ENCODE measurements at places on chromosomes 2 and 18.

DNA sequence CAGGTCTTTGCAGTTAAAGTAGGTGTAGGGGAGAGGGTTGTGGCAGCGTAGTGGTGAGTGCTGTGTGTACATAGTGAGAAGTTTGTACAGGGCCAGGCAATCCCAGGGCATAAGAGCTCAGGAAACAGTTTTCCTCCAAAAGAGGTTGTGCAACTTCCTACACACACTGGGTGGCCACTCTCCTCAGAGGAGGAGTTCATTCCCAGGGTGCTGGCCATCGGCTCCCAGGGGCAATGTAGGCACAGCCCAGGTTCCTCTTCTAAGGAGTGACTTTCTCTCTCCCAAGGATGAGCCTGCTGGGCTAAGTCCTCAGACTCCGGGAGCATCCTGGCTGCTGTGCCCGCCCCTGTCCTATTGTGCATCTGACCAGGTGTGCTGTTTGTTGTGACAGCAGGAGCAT, 3.0 kb downstream of the ACOXL start:
- no peak for DNase-seq

DNA sequence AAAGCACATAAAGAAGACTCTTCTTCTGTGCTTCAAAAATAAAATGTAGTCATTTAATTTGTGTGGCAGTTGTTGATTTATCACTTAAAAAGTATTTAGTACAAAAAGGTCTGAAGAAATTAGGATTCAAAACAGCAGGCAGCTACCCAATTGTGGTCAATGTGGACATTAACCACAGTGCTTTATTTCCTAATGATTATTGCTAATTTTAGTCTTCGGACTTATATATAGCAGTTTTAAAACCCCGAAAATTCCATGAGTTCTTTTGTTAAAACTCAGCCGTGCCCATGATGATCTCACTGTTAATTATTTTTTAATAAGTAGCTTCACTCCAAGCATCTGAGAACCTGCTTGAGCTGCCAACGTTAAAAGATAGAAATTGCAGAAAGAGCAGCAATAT, 594.3 kb downstream of the STK39 start:
- DNase-seq: no peak

- no peak for DNase-seq
Measured at GRCh38 chr2:11703700-11704099, 33.7 kb upstream of the NTSR2 start.

DNA sequence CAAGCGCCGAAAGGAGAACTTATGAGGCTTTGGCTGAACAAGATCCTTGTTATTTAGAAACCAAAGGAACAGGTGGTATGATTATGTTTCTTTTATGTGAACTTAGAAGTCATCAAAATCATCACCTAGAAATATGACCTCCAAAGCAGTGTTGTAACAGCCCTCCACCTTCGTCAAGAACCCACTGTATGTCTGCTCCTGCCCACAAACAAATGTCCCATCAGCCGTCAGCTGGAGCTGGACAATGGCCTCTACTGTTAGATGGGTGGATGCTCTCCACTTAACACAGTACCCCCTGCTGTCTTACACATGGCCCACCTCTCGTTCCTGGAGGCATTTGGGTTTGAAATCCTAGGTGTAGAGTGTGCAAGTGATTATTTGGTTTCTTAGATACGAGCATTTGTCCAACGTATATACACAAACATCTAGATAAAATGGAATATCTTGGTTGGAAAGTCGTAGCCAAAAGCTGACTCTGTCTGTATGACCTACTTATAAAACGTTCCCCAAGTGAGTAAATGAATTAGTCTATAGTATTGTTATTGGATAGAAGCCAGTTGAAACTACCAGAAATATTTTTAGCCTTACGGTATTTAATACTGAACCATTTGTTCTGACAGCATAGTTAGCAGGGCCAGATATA, 113.0 kb downstream of the CRIM1 start:
- no peak for DNase-seq

GRCh38 chr2:28314968-28315367, 77.7 kb upstream of the FOSL2 start:
- DNase-seq: no peak

DNA sequence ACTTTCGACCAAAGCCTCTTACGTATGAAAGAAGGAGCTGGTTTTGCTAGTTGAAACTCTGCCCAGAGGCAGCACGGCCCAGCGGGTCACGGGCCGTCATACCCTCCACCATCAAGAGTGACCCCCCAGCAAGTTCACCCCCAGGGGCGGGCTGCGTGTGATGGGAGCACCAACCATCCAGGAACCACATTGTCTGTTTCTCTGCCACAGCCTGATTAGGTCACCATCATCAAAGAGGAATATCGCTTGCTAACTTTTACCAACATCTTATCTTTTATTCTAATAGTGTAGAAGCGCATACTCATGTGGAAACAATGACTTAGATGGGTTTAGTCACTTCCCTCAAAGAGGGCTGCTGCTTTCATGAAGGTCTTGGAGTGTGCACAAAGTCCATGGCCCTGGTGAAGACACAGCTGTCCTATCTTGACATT, 116.6 kb upstream of the SMIM21 start:
- DNase-seq: no peak

DNA sequence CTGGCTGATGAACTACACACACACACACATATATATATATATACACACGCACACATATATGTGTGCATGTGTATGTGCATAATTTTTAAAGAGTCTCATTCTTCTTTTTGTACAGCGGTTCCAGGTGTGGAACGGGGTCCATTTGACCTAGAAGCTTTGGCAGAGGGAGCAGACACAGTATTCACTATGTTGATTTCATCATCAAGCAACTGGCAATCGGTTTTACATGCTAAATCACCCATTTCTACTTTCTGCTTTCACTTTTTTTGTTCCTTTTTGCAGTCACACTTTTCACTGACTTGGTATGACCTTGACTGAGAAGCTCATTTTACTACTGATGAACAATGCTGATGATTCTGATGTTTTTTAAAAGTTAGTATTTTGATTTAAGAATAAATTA, 63.0 kb upstream of the PGAP1 start:
- no peak for DNase-seq

DNA sequence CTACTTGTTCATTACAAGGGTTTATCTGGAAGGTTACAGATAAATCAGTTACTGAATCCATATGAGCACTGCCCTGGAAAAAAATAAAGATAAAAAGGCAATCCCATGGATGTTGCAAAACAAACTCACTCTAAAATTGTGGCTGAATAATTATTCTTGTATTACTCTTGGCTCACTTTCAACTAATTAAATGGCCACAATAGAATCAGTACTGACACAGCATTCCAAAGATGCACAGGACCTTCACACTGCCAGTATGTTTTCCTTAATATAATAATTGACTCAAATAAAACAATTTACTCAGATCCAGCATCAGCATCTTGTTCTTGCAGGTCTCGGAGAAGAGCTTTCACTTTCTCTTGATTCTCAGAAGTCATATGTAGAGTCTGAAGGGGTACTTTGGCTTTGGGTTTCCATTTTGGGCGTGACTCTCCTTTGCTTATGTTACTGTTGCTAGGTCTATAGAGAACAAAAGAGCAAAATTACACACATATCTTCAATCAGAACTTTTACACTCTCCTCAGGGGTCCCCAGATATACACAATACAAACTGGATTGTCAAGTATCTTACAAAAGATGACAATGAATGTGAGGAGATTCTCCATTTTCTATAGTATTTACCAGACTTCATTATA, 12.6 kb downstream of the DHX57 start:
- DNase-seq: no peak

GRCh38 chr18:42781298-42781815, 334.1 kb downstream of the RIT2 start:
- DNase-seq: no peak

DNA sequence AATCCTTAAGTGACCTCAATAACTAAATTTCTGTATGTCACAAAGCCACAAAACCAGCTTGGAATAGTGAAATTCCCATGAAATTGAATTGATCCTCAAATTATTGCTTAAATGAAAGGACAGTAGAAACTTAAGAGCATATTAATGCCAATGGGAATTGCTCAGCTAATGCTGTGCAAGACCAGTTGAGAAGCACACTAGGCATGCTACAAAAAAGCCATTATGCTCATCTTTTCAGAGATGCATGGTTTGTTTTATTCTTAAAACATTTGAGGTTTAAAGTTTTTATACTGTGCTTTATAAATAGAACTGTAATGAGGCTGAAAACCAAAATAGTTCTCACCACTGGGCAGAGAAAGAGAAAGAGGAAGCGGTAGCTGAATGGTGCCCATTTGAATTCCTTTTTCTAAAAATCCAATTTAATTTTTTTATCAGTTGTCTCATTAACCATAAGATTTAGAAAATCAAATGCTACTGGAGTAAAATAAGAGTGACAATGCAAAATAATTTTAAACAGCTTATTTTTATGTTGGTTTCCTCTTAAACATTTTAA, 98.6 kb downstream of the LNPK start:
- no peak for DNase-seq

DNA sequence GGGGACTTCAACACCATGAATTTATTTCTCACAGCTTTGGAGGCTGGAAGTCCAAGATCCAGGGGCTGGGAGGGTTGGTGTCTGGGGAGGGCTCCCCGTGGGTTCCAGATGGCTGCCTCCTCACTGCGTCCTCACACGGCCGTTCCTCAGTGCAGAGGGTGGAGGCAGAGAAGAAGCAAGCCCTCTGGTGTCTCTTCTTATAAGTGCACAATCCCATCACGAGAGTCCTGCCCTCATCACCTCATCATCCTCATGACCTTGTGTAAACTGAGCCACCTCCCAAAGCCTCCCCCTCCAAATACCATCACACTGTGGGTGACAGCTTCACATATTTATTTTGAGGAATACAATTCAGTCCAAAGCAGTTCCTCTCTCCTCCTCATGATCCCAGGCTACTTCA, 26.3 kb downstream of the TMEM163 start:
- no peak for DNase-seq

DNA sequence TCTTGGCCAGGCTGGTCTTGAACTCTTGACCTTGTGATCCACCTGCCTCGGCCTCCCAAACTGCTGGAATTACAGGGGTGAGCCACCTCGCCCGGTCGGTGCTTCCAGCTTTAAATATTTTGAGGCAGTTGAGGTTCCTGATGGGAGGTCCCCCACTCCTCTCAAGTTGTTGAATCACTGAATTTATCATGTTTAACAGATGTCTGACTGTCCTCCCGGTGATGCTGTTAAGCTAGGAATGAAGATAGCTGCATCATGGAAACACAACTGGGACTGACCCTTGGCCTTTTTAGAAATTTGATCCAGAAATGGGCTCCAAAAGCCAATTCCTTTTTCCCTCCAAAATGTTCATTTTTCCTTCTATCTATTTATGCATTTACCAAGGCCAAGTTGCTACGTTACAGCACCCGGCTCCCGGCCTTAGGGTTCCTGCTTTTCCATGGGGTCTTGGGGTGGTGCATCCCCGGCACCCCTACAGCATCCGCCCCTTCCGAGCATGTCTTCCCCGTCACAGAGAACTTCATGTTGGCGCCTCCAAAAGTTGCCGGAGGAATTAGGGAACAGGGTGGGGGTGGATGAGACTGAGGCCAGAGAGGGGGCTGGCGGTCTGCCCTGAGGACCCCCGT, 43.9 kb downstream of the PAX8 start:
- no peak for DNase-seq

GRCh38 chr2:223578846-223579245, 23.3 kb downstream of the SCG2 start:
- no peak for DNase-seq

DNA sequence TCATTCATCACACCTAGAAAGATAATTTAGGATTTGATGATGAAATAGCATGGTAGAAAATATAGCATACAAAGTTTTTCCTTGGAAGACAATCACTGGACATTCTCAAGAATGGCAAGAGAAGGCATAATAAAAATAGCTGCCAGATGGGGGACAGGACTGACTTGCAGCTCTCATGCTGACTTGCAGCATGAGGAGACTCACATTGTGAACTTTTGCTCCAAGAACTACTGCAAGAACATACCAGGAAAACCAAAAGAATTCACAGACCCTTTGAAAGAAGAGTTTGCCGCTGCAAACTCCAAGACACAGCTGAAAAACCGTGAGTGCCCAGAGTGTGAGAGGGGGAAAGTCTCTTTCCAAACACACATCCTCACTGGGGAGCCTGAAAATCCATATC, 47.0 kb downstream of the CRYGD start:
- DNase-seq: no peak

GRCh38 chr2:25333981-25334380, 7.7 kb downstream of the DNMT3A start:
- no peak for DNase-seq

- no peak for DNase-seq
Measured at GRCh38 chr2:220154304-220154703, 526.9 kb downstream of the SLC4A3 start.

GRCh38 chr2:82596581-82596980, 1862.5 kb downstream of the SUCLG1 start:
- no peak for DNase-seq
